ENCODE measurements at places on chromosomes 4 and X.

DNA sequence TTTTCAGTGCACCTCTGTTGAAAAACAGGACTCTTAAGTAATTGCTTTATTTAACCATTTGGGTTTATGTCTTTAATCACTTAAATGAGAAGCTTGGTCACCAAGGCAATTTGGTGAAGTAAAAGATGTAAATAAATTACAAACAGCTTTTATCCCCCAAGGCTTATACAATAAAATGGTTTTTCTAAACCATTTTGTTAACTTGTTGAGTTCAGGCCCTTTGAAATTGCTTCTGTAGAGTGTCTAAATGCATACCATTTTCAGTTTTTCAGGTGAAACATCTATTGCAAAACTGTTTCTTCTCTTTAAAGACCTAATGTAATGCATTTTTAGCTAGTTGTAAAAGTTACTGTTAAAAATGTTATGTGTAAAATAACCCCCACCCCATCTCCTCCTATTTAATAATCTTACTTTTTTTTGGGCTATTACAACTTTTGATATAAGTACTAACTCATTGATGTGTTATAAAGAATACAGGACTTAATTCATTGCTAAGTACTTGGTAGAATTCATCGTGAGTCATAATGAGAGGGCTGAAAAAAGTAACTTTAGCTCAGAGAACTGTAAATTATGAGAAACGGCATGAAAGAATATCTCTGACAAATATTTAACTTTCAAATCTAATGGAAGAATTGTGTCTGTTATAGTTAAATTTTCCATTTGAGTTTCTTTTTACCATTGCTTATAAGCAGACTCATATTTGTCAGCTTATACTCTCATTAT lies 4.5 kb downstream of the RAPGEF2 start:
- DNase-seq, result no peak

DNA sequence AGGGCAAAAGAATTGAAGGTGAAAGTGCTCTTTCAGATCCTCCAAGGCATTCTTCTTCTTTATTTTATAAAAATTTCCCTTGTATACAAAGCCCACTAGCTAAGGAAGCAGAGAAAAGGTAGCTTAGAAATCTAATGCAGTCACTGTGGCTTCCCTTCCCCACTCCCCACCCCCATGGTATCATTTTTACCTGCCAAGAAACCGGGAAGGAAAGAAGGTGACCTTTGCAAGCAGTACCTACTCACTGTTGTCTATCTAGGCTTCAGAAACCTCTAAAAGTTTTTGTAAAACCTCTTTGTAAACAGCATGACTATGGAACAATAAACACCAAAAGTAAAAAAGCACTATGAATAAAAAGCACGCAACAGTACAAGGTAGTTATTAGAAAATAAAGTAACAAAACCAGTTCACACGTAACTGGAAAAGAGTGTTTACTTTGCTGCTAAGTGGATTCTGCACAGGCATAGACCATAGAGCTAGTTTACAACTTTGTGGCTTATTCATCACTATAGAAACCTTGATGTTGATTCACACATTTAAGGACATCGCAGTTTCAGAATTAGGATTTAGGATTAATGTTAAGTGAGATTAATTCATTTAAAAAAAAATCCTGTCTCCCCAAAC lies 109.6 kb upstream of the FTHL17 start:
- DNase-seq, result no peak

- DNase-seq, result no peak
These were observed 3.3 kb upstream of the KIAA1210 start for GRCh38 chrX:119130911-119131310.

DNA sequence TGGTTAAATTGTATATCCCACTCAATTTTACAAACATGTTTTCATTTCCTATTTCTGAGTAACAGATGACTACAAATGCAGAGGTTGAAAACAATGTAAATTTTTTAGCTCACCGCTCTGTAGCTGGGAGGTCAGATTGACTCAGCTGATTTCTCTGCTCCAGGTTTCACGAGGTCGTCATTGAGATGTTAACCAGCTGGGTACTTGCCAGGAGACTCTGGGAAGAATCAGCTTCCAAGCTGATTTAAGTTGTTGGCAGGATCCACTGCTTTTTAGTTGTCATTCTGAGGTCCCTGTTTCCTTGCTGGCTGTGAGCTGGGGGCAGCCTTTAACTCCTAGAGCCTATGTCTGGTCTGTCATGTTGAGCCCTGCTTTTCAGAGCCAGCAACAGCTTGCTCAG lies 864.3 kb upstream of the AGA start:
- no peak for DNase-seq

GRCh38 chr4:148030193-148030873 lies 298.4 kb downstream of the ARHGAP10 start:
- no peak for DNase-seq

- no peak for DNase-seq
These were observed 55.7 kb upstream of the PDGFRA start for GRCh38 chr4:54173281-54173912.

- no peak for DNase-seq
These were observed 62.7 kb downstream of the BMP15 start for GRCh38 chrX:50973199-50973598.

DNA sequence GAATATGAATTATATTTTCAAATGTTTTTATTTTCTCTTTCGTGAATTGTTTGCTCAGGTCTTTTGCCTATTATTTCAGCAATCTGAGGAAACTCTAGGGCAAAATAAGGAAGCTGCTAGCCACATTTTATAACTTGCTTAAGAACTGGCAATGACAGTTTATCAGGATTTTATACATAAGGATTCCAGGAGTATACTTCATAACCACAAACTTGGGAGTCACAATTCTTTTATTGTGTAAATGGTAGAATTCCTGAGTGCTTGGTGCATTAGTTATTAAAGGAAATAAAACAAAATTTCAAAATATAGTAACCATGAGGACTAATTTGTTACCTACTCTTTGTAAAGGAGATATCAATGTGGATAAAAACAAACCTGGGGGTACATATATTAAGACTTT lies 54.4 kb downstream of the PALLD start:
- DNase-seq, result no peak

DNA sequence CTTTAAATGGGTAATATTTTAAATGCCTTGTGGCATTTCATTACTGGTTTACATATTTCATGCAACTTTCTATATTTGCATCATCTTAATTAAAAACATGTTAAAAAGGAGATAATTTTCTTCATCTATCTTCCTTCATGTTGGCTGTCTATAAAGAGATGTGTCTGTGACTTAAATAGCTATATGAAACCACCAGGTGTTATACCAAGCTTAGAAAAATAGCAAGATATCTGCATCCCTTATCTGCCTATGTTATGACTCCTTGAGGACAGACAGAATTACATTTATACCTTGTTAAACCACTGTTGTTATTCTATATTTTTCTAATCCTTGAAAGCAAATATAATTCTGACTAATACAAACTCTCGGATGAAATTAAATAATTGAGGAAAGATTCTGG lies 763.8 kb upstream of the GALNTL6 start:
- no peak for DNase-seq

DNA sequence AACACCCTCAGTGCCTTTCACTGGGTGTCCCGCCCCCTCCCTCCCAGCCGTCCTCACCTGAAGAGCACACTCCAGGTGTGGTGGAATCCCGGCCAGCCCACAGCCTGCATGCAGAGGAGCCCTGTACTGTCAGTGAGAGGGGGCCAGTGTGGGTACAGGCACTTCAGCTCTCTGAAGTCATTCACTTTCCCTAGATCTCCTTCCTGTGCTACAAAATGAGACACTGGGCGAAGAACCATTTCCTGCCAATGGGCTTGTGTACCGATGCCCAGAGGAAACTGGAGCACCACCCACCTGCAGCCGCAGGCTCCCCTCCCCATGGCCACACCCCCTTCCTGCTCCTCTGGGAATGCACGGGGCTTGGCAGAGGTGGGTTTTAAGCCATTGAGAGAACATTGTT lies 73.9 kb upstream of the C4orf50 start:
- no peak for DNase-seq

DNA sequence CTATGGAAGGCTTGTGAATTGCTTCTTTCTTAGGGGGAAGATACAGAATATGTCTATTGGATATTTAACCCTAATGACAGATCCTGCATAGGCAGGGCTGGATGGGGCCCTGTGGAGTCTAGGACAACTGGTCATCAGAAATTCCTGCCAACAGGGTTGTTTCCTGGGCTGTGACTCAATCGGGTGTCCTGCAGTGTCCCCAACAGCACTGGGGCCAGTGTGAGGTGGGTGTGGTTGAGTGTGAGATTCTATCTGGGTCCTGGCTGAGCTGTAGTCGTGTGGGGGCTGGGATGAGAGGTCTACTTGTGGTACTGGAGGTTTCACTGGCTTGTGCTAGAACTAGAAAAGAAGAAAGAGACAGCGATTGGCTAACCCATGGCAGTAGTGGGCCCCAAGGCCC lies 87.3 kb upstream of the WDR1 start:
- no peak for DNase-seq

DNA sequence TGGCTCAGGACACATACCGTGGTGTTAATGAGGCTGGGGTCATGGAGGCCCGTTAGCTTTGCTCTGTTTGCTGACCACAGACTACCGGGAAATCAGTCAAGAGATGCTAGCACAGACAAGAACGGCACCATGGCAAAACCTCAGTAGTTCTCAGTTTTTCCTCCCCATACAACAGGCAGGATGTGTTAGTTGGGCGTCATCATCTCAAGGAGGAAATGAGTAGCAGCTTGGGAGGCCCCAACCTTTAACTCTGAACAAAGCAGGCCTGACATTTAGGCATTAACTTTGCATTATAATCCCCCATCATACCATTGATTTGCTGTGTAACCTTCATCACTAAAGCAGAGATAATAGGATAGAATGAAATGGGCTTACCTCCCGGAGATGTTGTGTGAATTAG lies 714.2 kb downstream of the RPA4 start:
- DNase-seq, result no peak

GRCh38 chrX:24859211-24859841 lies 156.4 kb downstream of the ARX start:
- DNase-seq, result no peak

DNA sequence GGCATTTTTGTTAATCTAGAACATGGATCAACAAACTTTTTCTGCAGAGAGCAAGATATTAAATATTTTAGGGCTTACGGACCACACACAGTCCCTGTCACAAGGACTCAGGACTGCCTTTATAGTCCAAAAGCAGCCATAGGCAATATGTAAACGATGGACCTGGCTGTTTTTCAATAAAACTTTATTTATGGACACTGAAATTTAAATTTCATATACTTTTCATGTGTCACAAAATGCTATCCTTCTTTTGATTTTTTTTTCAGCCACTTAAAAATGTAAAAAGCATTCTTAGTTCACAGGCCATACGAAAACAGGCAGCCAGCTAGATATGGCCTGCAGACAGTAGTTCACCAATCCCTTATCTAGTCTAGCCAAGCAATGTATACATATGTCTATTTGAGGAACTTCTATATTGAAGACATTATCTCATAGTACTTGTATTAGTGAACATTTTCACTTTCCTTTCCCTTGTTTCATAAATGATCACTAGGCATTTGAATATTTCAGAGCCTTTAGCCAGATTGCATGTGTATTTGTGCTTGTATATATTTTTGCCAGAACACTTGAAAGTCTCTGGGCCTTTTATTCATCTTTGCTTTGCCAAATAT lies 350.9 kb downstream of the RPA4 start:
- DNase-seq, result no peak

DNA sequence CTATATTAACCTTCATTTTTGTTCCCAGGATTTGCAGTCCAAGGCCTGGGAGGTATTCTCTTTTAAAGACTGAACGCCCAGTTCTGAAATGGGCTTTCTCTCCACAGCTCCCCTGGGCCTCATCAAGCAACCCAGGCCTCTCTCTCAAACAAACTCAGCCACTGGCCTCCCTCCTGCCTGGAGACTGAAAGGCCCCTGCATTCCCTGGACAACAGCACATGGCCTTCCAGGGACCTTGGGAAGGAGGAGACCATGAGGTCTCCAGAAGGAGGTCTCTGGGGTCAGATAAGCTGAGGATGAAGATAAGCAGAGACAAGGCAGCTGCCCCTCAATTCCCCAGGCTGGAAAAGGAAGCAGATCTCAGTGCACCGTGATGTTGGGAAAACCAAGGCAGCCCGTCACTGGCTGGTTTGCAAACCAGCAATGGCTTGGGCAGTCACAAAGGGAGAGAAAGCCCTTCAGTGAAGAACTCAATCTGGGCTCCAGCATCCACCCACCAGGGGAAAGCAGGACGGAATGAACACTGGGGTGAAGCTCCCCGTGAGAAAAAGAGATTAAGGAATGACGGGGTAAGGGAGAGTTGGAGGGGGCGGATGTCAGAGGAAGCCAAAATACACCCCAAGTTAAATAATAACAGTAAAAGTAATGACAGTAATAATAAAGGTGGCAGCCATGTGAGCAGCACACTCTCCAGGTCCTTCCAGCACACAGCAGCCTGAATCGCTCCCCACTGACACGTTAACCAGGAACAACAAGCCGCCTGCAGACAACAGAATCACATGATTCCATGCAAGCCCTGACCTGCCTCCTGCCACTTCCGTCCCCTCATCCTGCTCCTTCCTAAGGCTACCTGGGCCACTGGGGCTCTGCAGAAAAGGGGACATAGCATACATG lies 22.3 kb downstream of the AMOT start:
- no peak for DNase-seq

DNA sequence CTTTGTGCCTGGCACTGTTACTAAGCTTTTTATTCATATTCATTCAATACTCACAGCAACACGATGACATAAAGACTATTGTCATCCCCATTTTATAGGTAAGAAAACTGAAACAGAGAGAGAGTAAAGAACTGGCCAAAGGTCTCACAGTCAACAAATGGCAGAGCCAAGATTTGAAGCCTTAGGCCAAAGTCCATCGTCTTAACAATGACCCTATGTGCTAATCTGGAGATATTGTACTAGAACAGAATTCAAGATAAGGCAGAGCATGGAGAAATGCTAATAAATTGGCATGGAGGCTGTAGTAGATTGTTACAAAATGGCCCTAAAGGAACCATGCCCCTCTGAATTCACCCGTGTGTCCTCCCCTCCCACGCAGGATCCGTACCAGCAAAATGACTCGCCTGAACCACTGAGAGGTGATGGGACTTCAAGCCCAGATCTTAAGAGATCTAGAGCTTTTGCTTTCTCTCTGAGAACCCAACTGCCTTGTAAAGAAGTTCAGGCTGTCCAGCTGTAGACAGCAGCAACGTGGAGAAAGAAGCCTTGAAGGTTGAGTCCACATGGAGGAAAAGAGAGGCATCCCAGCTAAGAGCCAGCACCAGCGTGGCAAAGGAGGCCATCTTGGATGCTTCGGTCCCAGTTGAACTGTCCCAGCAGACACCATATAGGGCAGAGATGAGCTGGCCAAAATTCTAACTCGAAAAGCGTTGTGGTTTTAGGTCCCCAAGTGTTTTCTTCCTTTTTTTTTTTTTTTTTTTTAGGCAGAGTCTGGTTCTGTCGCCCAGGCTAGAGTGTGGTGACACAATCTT lies 52.8 kb upstream of the RBM47 start:
- DNase-seq, result no peak

DNA sequence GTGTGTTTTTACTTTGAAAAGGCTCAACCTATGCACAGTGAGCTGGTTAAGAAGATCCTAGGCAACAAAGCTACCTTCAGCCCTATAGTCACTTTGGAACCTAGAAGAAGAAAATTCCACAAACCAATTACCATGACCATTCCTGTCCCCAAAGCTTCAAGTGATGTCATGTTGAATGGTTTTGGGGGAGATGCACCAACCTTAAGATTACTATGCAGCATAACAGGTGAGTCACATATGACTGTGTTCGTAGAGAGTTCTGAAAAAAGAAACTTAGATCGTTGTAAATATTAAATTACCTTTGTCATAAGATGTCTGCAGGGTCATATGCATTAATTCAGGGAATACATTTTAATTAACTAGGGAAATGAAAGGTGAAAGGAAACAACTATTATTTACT lies 287.1 kb downstream of the ANK2 start:
- DNase-seq, result no peak
